ENCODE measurements at places on chromosomes 11 and 22.

DNA sequence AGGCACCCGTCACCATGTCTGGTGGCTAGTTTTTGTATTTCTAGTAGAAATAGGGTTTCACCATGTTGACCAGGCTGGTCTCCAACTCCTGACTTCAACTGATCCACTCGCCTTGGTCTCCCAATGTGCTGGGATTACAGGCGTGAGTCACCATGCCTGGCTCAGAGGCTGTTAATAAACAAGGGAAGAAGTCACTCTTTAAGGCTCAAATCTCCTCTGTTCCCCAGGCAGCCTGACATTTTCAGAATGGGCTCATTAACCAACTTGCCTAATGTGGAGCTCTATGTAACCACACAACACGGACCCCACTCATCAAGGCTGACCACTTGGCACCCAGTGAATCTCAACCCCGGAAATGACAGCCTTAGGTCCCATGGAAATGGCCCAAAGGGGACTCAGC is 24.1 kb downstream of the APOL3 start:
- DNase-seq: no peak

- DNase-seq: no peak
Observed at GRCh38 chr11:33045551-33046255, 6.3 kb downstream of the TCP11L1 start.

GRCh38 chr22:17217179-17217578 is 2.1 kb downstream of the ADA2 start:
- no peak for DNase-seq

GRCh38 chr22:47335460-47335859 is 573.0 kb downstream of the TBC1D22A start:
- DNase-seq: no peak

GRCh38 chr11:76094740-76095139 is 111.6 kb downstream of the WNT11 start:
- DNase-seq: no peak

- no peak for DNase-seq
Observed at GRCh38 chr11:118804094-118804493, 13.1 kb upstream of the DDX6 start.

DNA sequence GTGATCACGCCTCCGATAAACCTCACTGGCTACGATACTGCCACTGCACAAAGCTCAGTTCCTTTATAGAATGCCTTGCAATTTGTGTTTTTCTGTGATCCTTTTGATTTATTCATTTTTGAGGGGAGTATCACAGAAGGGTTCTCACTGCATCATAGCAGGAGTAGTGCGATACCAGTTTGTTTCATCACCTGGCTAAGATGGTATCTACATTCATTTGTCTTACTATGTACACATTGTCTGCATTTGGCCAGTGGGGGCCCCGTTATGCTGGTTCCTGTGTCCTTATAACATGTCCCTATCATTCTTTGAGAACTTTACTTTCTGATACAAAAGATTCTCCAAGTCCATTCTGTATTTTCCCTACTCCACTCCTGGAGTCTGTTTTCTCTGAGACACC is 44.6 kb downstream of the APLP2 start:
- no peak for DNase-seq
